Fibroblast of pulmonary artery (primary cell): ENCODE measurements at places on chromosomes 1 and 21.

DNA sequence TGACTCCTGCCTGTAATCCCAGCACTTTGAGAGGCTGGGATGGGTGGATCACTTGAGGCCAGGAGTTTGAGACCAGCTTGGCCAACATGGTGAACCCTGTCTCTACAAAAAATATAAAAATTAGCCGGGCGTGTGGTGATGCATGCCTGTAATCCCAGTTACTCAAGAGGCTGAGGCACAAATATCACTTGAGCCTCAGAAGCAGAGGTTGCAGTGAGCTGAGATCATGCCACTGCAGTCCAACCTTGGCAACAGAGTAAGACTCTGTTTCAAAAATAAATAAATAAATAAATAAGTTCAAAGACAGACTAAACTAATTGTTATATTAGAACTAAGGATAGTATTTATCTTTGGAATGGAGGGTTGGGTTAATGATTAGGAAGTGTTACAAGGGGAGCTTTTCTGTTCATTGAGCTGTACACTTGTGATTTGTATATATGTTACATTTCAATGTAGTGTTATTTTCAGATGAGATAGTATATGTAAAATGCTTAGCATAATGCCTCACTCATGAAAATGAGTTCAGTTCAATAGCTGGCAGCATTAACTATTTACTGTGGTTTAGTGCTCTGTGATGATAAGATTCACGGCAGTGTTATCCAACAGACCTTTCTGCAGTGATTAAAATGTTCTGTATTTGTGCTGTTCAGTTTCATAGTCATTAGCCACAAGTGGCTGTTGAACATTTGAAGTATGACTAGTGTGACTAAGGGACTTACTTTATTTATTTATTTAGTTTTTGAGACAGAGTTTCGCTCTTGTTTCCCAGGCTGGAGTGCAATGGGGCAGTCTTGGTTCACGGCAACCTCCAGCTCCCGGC is 47.7 kb downstream of the OSBPL9 start:
- DNase-seq = peak; percentile 25

DNA sequence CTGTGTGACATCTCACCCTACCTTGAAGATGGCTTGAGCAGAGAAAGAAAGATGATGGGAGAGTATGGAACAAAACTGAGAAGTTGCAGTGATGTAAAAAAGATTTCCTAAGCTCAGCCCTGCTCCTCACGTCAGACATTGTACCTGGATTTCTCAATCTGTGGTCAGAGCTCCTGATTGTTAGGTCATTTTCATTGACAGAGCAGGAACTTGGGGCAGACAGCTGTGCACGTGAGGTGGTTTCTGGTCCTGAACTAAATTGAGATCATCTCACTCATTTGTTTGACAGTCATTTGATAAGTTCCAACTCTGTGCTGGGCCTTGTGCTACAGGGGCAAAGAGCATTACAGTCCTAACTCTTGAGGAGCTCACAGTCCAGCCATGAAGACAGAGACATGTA is 10.2 kb downstream of the TRAF3IP3 start:
- DNase-seq = no peak

GRCh38 chr1:177517546-177517945 is 346.8 kb downstream of the BRINP2 start:
- DNase-seq = peak; percentile 62

GRCh38 chr1:241611736-241612135 is 28.4 kb downstream of the CHML start:
- no peak for DNase-seq

DNA sequence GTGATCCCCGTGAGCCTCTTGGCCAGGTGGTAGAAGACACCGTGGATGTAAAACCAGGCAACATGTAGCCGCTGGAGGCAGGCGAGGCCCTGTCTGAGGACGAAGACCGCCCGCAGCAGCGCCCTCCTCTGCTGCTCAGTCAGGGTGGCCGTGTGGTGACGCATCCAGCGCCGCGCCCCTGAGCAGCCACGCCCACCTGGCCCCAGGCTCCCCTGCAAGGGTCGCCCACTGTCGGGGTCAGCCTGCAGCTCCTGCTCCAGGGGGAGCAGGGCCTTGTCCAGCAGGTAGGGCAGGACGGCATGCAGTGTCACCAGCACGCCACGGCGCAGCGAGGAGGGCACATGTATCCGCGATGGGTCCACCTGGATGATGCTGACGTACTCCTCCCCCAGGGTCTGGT is 3.9 kb downstream of the PEX10 start:
- DNase-seq = no peak

GRCh38 chr1:99818063-99818699 is 32.0 kb upstream of the AGL start:
- peak; percentile 21 for DNase-seq

GRCh38 chr21:34761758-34762330 is 93.0 kb downstream of the CLIC6 start:
- no peak for DNase-seq

GRCh38 chr1:23555270-23555985 is 3.9 kb downstream of the ID3 start:
- DNase-seq = peak; percentile 76

- DNase-seq = no peak
Measured at GRCh38 chr1:27192039-27192529, 37.2 kb upstream of the SLC9A1 start.

DNA sequence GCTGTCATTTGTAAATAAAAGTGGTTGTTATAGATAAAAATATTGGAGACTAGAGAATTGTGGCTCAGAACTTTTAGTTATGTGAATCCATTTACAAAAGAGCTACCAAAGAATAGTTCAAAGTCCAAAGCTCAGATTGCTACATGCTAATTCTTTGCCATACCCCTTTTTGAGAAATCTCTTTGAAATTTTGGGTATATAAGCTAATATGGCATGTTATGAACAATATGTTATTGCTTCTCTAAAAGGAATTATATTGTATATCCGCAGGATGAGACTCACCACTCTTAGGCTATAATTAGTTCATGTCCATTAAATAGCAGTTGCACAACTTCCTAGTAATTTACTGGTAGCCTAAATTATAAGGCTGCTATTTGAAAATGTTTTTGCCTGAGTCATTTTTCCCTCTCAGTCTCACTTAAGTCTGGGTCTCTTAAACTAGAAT is 178.0 kb downstream of the ZNF281 start:
- DNase-seq = peak; percentile 20

- DNase-seq = peak; percentile 39
Measured at GRCh38 chr1:226736908-226737818, 1.9 kb downstream of the ITPKB start.

DNA sequence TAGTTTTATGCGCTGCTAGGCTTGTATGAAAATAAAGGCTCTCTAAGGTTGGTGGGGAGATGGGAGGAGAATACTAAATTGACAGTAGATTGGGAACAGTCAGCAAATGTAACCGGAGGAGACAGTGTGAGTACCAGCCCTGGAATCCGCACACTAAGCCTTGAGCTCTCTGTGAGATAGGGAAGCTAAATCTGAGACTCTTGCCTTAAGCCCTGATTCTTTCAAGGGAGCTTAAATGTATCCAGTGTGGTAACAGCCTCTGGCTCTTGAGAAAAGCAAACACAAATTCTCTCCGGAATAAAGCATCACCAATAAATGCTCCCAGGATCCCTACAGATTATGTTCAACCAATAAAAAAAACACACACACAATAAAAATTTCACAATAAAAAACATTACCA is 33.0 kb upstream of the PDPN start:
- DNase-seq = no peak

DNA sequence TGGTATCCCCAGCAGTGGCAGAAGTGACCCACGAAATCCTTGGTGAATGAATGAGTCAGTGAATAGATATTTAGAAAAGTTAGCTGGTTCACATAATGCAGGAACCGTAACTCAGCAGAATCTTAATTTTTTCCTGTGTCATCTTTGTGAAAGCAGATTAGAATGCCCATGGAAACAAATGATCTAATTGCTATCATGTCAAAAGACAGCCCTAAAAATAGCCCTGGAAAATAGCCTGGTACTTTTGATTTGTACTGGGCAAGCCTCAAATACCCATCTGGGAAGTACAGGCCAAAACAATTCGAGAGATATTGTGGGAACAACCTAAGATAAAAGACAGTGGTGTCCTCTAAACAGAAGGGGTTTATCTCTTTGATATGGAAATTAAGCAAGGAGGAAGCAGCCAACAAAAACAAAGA is 21.1 kb downstream of the FYB2 start:
- DNase-seq = peak; percentile 19

GRCh38 chr1:36448530-36449056 is 1.7 kb downstream of the OSCP1 start:
- no peak for DNase-seq

GRCh38 chr1:85894651-85895050 is 186.4 kb upstream of the ZNHIT6 start:
- DNase-seq = peak; percentile 62

DNA sequence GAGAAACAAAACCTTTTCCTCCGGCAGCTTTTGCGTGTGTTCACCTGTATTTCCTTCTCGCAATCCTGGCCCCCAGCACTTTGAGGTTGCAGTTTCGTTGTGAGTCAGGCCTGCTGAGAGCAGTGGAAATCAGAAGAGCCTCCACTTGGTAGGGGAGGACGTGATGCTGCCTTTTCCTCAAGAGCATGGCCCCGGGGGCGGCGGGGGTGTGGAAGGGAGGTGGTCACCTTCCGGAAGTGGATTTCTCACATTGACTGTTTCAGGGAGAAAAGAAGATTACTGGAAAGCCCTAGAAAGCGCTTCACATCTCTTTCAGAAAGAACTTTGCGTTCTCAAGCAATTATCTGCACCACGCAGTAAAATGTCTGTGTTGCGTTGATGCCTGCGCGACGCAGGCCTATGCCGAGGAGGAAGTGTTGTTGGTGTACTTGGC is 12.2 kb upstream of the IL10 start:
- DNase-seq = no peak
